ENCODE measurements at places on chromosomes 2 and 18.

DNA sequence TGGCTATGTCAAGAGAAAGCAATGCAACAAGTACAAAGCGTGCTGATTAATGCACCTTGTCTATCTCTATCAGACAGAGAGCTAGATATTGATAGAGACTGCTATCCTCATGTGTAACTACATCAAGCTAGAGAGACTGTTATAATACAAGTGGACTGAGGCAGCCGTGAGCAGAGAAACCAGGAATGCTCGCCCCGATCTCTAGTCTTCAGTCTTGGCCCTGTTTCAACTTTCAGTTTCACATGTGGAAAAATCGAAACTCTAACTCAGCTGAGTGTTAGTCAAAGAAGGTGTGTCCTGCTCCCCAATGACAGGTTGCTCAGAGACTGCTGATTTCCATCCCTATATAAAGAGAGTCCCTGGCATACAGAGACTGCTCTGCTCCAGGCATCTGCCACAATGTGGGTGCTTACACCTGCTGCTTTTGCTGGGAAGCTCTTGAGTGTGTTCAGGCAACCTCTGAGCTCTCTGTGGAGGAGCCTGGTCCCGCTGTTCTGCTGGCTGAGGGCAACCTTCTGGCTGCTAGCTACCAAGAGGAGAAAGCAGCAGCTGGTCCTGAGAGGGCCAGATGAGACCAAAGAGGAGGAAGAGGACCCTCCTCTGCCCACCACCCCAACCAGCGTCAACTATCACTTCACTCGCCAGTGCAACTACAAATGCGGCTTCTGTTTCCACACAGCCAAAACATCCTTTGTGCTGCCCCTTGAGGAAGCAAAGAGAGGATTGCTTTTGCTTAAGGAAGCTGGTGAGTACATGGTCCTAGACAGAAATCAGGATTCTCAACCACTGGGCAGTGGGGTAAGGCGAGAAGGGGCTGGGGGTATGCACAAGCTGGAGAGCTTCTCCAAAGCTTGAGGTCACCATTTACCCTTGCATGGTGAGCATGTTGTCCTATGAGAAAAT lies at the start of gene RSAD2:
Gene RSAD2 (plus strand): TSS at position 376 of the 903 bp plus-strand sequence. CDS start 24 bp downstream, at position 400.
- DNase-seq, result peak; percentile 33

GRCh38 chr18:2845172-2845571 lies 1.6 kb upstream of the EMILIN2 start:
- DNase-seq, result no peak

DNA sequence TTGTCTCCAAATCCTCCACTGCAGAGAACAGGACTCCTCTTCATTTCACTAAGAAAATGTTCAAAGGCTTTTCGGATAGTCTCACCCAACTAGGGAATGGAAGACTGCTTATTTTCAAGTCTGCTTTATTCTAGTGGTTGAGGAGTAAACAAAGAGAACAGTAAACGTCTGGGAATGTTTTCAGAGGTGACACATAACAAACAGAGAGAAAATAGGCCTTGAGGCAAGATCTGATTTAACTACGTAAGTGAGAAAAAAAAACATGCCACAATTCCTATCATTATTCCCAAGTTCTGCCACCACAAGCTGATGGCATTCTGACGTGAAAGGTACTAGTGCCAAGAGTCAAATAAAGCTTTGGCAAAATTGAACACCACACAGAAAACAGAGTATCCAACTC lies 16.7 kb upstream of the WIPF1 start:
- no peak for DNase-seq

DNA sequence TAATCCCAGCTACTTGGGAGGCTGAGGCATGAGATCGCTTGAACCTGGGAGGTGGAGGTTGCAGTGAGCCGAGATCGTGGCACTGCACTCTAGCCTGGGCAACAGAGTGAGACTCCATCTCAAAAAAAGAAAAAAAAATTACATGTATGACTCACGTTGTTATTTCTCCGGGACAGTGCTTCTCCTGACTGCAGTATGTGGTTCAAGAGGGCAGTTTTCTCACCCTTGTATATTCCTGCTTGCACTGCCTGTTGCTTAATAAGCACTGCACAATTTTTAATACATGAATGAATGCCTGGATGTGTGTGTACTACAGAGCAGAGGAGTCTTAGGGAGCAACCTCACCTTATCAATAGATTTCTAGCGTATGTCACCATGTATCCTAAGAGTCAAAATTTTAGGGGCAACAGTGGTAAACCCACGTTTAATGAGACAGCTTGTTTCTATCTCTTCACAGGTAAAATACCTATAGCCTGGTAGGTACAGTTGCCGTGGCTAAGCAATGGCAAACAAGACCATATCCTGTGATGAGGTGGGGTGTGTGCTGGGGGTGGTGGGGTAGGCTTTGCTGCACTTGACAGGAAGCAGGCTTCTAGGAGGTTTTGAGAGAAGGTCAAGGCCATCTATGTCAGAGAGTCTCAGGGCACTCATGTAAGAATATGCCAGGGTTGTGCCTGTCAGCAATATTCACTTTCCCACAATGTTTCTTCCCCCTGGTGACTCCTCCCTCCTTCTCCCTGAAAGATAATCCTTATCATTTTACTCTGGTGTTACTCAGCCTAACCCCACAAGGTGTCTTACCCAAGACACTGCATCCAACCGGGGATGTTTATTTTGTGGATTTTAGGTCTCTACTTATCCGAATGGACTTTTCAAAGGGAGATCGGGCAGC lies 36.9 kb upstream of the MEX3C start:
- DNase-seq, result no peak

DNA sequence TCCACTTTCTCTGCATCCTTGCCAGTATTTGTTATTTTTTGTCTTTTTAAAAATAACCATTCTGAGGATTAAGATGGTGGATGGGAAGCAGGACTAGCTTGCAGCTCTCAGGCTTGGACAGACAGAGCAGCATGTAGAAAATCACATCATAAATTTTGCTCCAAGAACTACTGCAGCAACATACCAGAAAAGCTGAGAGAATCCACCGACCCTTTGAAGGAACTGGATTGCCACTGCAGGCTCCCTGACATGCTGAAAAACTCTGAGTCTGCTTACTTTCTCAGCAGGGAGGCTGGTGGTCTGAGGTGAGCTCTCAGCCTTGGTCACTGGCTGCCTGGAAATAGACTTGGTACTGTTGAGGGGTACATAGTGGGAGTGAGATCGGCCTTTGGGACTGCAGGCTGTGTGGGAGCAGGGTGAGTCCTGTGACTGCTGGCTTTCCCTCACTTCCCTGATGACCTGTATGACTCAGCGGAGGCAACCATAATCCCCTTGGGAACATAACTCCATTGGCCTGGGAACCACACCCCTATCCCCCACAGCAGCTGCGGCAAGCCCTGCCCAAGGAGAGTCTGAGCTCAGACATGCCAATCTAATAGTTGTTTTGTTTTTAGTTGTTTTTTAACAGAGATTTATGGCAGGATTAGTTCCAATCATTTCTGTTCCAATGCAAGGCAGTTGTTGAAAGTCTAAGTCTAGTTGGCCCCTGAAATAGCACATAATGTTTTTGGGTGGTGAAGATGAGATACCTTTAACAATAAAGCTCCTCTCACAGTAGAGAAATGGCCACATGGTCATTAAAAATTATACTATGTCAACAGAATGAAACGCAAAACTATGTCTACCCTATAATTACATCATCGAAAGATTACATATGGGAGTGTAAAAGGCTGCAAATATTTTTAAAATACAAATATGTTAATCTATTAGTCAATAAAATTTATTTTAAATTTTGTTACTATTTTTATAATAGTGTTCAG lies 414.2 kb upstream of the CHAC2 start:
- DNase-seq, result no peak

- no peak for DNase-seq
Measured at GRCh38 chr2:78963881-78964280, 61.6 kb upstream of the REG3G start.

GRCh38 chr18:58257461-58257860 lies 213.4 kb downstream of the NEDD4L start:
- no peak for DNase-seq

DNA sequence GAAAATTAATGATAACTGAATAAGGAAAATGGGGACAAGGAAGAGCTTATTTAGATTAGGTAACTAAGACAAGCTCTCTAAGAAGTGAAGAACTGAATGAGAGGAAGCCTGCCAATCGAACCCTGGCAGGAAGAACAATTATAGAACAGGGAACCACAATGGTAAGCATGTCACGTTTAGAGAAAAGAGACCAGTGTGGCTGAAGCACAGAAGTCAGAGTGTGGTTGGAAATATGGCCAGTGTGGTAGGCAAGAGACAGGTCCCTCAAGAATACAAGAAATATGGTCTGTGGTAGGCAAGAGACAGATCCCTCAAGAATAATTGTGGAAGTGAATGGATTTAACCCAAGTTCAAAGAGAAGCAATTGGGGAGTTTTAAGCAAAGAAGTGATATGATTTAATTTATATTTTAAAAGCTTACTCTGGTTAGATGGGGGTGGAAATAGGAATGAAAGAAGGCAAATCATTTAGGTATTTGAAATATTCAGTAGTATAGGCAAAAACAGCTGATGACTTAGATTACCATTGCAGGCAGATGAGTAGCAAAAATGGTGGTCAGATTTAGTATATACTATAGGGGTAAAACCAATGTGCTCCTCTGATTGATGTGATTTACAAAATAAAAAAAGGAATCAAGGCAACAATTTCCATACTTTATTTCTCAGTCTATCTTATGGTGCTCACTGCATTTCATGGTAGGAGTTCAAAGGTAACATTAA lies 38.8 kb upstream of the ERMN start:
- DNase-seq, result no peak

GRCh38 chr18:23994361-23994902 lies 20.1 kb upstream of the TTC39C start:
- peak; percentile 21 for DNase-seq
